Stimulated activated effector memory CD8-positive, alpha-beta T cell treated with anti-CD3 and anti-CD28 coated beads, Interleukin-12 subunit alpha, Interleukin-12 subunit beta, amount 100 ng/mL, for 72 hours (primary cell): ENCODE measurements at places on chromosomes 16 and 17.

DNA sequence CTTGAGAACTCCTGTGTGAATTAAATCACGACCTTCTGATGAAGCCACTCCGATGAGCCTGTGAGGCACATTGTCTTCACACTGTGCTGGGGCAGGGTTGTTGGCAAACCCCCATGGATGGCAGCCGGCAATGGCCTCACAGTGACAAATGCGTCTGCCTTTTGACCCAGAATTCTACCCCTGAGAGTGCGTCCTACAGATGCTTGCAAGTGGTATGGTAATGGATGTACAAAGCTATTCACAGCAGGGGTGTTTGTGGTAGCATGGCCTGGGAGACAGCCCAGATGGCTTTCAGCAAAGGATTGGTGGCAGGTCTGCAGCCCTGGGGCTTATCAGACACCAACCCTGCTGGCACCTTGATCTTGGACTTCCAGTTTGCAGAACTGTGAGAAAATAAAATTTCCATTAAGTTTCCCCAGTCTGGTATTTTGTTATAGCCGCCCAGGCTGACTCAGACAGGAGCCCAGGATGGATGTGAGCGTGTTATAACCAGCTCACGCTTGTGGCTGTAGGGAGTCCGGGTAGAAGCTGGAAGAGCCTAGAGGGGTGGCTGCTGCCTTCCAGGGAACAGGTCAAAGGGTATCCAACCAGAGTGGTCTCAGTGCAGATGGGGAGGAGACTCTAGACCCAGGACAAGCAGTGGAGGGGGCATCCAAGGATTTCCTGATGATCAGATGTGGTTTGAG, 10.1 kb downstream of the AFMID start:
- no peak for DNase-seq

GRCh38 chr17:71628306-71628705, 492.5 kb upstream of the SOX9 start:
- DNase-seq: no peak

DNA sequence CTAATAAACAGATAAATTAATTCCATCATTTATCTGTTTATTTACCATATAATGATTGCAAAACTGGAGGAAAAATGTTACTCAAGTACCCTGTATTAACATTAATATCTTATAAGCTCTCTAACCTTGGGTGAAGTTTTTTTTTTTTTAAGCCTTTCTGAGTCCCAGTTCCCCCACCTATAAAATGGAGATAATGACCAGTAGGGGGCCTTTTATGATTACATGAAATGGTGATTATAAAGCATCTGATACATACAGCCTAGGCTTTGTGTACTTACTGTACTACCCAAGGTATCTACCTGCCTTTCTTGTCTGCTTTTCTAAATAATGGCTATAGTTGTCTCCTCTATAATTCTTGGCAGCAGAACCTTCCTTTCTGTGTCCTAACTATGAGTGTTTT, 22.6 kb downstream of the LRRC36 start:
- no peak for DNase-seq

DNA sequence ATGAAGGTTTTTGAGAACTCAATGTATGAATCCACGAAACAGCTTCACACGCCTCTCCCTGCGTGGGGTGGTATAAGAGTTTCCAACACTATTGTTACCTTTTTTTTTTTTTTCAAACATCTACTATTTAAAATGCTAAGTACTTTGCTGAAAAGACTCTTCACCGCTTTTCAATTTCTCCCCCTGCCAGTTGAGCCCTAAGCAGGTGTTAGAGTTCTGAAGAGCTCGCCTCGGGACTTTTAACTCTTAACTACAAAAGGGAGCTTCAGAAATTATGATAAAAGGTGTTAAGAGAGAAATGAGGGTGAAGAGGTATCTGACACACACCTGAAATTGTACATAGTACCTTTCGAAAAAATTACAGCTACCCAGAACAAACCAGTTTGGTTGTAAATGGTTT, 20.9 kb upstream of the PSMD7 start:
- no peak for DNase-seq

DNA sequence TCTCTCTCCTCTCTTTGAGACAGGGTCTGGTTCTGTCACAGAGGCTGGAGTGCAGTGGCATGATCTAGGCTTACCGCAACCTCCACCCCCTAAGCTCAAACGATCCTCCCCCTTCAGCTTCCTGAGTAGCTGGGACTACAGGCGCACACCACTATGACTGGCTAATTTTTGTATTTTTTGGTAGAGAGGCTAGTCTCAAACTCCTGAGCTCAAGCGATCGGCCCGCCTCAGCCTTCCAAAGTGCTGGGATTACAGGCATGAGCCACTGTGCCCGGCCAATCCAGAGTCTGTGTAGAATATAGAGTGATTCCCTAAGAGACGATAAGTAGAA, 65.8 kb upstream of the RPH3AL start:
- no peak for DNase-seq

- no peak for DNase-seq
Observed at GRCh38 chr17:15973834-15974233, 25.7 kb downstream of the ZSWIM7 start.

DNA sequence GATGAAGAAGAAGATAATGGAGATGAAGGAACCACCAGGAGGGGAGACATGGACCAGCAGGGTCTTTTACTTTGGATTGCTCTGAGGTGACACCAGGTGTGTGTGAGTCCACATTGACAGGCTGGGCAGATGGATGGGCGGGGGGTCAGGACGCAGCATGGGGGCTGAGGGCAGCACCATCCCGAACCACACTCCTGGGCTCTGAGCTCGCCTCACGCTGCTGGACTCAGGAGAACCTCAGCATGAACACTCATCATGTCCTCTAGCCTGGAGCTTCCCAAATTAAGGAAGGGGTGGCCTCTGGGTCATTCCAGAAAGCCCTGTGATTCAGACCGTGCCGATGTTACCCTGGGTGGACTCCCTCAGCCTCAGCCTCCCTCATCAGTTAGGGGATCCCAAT, 50.4 kb upstream of the MAP3K14 start:
- DNase-seq: no peak

GRCh38 chr17:45040459-45040858, 11.0 kb downstream of the DCAKD start:
- DNase-seq: no peak

DNA sequence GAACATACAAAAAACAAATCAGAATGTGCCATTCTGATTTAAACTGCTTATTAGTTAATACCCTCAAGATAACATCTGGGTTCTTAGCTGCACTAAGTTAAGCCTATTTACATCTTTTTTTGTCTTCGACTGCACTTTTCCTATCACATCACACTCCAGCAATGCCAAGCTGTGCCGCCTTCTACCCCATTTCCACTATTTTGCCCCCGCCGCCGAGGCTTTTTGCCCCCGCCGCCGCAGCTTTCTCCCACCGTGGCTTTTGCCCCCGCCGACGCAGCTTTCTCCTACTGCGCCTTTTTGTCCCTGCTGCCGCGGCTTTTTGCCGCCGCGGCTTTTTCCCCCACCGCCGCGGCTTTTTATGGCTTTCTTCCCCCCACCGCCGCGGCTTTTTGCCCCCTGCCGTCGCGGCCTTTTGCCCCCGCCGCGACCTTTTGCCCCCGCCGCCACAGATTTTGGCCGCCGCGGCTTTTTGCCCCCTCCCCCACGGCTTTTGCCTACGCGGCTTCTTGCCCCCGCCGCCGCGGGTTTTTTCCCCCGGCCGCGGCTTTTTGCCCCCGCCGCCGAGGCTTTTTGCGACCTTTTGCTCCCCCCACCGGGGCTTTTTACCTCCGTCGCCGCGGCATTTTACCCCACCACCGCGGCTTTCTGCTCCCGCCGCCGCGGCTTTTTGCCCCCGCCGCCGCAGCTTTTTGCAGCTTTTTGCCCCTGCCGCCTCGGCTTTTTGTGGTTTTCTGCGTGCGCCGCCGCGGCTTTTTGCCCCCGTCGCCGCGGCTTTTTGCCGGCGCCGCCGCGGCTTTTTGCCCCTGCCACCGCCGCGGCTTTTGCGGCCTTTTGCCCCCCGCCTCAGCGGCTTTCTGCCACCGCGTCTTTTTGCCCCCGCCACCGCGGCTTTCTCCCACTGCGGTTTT, 331.4 kb upstream of the WSB1 start:
- no peak for DNase-seq

- no peak for DNase-seq
Observed at GRCh38 chr16:19382084-19382801, 35.4 kb upstream of the TMC5 start.

GRCh38 chr17:17347956-17348871, 45.0 kb downstream of the NT5M start:
- DNase-seq: no peak

DNA sequence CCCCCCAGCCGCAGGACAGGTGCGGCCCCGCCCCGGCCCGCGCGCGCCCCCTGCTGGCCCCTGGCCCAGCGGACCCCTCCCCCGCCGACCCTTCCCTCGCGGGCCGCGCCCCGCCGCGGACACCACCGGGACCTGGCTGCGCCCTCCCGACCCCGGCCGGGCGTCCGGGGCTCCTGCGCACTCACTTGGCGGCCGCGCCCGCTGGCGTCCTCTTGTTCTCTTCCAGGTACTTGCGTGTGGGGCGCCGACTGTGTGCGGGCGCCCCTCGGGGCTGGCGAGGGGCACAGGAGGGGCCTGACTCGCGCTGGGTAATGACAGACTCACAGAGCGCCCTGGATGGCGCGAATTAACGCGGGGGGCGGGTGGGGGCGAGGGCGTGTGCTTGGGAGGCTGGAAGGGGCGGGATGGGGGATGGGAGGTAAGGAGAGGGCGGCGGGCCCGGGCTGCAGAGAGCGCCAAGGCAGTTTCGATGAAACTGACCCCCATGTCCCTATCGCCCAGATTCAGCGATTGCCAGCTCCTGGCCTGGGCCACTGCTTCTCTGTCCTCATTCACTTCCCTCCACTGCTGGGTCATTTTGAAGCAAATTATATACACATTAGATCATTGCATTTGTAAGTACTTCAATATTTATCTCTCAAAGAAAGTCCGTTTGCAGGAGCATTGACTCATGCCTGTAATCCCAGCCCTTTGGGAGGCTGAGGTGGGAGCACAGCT, 445 bp upstream of the DBNDD1 start:
- DNase-seq: no peak

GRCh38 chr16:46885960-46886763, 2.0 kb downstream of the GPT2 start:
- DNase-seq: no peak

DNA sequence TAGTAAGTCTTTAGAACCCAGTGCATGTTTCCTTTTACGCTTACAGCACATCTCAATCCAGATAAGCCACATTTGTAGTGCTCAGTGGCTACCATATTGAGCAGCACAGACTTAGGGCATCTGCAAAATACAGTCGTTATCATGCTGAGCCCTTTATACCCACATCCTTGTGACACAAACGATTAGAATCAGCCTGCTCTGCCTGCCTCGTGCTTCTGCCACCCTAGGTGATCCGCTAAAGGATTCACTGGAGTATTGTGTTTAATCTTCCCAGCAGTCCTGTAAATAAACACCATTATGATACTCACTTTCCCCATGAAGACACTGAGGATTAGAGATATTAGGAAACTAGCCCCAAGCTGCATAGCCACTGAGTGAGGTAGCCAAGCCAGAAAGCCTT, 51.3 kb upstream of the FA2H start:
- no peak for DNase-seq

DNA sequence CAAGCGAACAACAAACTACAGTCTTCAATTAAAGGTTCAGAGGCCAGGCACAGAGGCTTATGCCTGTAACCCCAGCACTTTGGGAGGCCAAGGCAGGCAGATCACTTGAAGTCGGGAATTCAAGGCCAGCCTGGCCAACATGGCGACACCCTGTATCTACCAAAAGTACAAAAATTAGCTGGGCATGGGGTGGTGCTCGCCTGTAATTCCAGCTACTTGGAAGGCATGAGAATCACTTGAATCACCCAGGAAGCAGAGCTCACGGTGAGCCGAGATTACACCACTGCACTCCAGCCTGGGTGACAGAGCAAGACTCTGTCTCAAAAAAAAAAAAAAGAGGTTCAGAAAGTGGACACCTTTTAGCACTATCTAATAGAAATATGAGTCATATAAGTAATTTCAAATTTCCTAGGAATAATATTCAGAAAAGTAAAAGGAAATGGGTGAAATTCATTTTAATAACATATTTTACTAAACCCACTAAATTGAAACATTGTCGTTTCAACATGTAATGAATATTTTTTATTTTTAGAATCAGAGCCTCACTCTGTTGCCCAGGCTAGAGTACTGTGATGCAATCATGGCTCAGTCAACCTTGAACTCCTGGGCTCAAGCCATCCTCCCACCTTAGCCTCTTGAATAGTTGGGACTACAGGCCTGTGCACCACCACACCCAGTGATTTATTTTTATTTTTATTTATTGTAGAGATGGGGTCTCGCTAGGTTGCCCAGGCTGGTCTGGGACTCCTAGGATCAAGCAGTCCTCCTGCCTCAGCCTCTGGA, 15.2 kb upstream of the MARCHF10 start:
- no peak for DNase-seq

GRCh38 chr17:66840061-66840460, 5.1 kb downstream of the CACNG5 start:
- DNase-seq: no peak
